ENCODE measurements at places on chromosomes 16 and 17.

DNA sequence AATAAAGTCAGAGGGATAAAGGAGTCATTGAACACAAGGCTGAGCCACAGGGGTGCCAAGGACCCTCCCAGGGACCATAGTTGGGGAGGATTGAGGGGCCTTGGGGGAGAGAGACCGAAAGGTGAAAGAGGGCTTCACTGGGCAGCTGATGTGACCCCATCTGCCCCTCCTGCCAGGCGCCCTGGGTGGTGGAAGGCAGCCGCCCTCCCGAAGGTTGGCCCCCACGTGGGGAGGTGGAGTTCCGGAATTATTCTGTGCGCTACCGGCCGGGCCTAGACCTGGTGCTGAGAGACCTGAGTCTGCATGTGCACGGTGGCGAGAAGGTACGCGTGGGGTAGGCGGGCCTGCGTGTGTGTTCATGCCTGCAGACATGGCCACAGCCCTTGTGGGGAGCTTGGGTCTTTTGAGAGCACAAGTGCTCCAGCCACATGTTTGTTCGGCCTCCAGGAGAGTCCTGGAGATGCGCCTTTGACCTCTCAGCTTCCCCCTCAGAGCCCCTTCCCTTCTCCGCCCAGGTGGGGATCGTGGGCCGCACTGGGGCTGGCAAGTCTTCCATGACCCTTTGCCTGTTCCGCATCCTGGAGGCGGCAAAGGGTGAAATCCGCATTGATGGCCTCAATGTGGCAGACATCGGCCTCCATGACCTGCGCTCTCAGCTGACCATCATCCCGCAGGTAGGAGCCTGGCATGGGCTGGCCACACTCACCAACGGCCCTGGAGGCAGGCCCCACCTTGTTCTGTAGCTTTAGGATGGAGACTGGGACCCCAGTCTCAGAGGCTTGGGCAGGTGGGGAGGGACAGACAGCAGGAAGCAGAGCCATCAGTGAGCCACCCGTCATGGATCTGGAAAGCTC lies 24.1 kb downstream of the ANKRD40 start:
- DNase-seq: no peak

- no peak for DNase-seq
Observed at GRCh38 chr17:35087731-35088355, 24.3 kb upstream of the RFFL start.

GRCh38 chr16:19578378-19578971 lies 23.0 kb downstream of the VPS35L start:
- no peak for DNase-seq

- DNase-seq: no peak
Observed at GRCh38 chr17:42686520-42687128, 4.3 kb downstream of the CNTNAP1 start.

GRCh38 chr17:77769215-77769614 lies 189.3 kb upstream of the TNRC6C start:
- DNase-seq: no peak

DNA sequence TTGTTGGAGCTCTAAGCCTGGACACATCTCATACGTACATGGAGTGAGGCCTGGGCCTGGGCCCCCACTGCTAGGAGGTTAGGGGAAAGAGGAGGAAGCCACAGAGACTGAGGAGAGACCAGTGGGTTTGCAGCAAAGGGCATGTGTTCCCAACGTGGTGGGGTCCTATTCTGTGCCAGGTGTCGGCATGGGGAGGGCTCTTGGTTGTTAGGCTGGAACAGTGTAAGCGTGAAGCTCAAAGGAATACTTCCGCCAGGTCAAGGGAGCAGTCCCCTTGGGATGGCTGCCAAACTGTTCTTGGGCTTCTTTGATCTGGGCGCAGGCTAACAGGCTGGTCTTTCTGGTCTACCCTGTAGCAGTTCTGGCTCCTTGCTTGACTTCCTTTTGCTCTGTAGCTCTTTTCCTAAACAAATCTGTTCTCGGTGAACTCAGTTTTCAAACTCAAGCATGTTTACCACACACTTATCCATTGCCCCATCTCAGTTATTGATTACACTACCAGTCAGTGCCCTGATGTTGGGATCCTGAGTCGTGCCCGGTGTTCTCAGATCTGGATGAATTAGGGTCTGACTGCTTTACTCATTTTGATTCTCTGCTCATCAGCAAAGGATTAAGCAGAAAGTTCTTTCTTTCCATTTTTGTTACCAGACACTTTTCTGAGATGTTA lies 36.4 kb downstream of the GPT2 start:
- DNase-seq: no peak

GRCh38 chr17:38922538-38923297 lies 2.7 kb upstream of the LASP1NB start:
- DNase-seq: no peak

DNA sequence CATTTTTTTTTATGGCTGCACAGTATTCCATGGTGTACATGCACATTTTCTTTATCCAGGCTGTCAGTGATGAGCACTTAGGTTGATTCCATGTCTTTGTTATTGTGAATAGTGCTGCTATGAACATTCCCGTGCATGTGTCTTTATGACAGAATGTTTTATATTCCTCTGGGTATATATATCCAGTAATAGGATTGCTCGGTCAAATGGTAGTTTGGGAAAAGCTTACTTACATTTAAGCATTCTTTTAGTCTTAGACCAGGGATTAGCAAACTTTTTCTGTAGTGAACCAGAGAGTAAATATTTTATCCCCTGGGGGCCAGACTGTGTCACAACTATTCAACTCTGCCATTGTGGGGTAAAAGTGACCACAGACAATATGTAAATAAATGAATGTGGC lies 40.2 kb downstream of the MED13 start:
- no peak for DNase-seq

DNA sequence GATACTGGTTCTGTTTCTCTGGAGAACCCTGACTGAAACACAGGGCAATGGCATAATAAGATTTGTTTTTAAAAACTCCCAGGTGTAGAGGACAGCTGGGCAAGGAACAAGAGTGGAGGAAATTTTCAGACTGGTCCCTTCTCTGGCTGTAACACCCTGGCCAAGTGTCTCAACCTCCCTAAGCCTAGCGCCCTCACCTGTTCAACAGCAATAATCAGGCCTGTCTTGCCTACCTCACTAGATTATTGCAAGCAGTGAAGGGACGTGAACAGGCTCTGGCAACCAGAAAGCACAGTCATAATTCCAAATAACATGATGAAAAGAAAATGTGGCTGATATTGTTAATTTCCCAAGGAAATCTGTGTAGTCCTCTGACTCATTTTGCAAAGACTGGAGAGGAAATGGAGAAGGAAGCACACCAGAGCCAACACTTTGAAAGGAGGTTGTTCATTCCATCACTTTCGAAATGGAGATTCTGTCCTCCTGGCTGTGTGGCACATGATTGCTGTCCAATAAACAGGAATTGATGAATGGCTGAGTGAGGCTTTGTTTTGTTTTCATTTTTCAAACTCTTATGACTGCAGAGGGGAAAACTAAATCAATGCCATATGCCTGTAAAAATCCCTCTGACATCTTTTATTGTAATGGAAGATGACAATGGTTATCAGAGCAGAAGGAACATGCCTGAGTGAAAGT lies 87.5 kb upstream of the HLF start:
- DNase-seq: no peak

DNA sequence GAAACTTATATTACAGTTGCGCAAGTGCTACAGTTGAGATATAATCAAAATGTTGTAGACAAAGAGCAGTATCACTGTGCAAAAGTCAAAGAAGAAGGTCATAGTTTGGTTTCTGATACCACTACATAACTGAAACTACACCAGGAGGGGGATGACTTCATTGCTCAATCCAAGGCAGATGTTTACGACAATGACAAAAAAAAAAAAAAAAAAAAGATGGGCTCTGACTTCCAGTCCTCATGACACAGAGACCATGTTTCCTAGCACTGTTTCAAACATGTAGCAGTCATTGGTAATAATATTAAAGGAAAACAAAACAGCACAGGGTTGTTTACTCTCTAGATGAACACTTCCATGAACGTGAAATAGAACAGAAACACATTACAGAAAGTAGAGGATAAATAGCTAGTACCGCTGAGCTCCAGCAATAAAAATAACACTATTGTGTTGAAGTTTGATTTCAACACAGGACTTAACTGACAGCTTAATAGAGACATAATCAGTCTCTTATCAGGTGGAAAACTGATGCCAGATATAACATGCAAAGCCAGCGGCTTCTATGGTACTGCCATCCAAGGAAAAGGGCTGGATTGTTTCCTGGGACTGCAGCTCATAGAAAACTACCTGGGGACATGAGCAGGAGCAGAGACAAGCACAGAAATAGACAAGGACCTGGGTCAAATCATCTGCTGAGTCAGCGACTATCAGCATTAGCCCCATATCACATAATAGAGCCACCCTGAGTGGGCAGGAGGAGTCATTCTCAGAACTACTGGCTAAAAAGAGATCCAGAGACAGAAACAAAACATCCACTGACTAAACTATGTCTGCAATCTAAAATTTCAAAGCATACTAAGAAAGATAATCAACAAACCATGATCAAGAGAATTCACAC lies 463.6 kb upstream of the SOX9 start:
- no peak for DNase-seq
